ENCODE measurements at places on chromosomes 6 and 20.

DNA sequence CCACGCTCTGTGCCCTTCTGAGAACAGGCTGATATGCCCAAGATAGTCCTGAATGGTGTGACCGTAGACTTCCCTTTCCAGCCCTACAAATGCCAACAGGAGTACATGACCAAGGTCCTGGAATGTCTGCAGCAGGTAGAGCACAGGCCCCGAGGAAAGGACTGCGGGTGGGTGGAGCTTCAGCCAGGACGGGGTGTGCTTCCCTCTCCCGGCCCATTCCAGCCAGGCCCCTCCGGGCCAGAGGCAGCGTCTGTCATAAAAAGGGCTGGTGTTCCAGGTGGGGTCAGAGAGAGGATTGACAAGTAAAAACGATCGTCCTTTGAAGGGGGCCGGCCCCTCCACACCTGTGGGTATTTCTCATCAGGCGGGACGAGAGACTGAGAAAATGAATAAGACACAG is 1.3 kb downstream of the RTEL1 start:
- no peak for DNase-seq

DNA sequence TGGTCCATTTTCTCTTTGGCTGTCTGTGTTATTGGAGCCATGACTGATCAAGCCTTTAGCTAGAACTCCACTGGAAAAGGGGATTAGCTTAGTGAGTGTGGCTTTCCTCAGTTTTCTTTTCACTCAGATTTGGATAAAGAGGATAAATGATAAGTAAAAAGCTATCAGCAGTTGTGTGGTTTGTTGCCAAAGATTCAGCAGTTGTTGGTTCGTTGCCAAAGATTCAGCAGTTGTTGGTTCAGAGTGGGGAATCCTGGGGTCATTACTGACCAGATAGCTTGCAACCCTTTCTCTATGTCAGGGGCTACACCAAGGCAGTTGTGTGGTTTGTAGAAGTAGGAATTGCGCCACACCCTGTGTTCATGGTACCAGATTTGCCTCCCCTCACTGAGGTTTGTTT is 107.7 kb upstream of the SCP2D1 start:
- DNase-seq, result no peak

DNA sequence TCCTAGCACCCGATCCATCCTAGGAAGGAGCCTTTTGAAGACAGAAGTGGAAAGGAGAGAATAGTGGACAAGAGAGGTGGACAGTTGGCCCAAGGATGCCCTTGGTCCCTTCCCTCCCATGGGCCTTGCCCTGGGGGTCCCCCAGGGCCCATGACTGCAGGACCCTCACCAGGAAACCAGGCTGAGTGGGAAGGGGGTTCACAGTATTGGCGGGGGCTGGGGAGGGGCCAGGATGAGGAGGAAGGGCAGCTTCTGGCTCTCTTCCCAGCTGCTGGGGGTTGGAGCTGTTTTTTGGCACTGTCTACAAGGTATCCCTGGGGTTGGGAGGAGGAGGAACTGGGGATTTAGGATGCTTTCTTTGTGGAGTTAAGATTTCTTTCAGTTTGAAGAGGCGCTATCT is 4.0 kb upstream of the DSN1 start:
- DNase-seq, result no peak

- peak; percentile 21 for DNase-seq
These were observed 108.4 kb downstream of the RTN4IP1 start for GRCh38 chr6:106520711-106521401.

DNA sequence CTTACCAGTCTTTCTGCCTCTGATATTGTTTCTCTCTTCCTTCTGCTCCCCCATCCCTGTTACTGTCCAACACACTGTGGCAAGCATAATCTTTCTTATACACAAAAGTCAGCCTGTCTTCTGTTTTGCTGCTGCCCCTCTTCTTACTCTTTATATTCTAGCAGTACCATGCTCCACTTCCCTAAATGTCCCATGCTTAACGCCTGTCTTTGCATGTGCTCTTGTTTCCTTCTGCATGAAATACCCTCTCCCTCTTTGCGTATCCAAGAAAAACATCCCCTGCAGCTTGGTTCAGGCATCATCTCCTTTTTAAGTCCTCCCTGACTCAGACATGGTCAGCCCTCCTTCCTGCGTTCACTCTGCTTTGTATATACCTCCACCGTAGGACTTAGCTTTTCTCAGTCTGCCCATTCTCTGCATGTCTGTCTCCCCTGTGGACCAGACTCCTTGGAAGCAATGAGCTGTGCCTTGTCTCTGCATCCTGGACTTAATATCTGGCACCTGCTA is 103.9 kb downstream of the CTNNBL1 start:
- DNase-seq, result no peak

- no peak for DNase-seq
These were observed 533.8 kb upstream of the ID4 start for GRCh38 chr6:19303383-19303782.

GRCh38 chr6:119938752-119939151 is 589.2 kb upstream of the MAN1A1 start:
- no peak for DNase-seq

- DNase-seq, result no peak
These were observed 169.8 kb downstream of the MMS22L start for GRCh38 chr6:97113170-97113569.

GRCh38 chr20:62208795-62209755 is 11.0 kb downstream of the HRH3 start:
- no peak for DNase-seq

GRCh38 chr20:25046181-25046641 is 11.7 kb downstream of the ACSS1 start:
- no peak for DNase-seq

DNA sequence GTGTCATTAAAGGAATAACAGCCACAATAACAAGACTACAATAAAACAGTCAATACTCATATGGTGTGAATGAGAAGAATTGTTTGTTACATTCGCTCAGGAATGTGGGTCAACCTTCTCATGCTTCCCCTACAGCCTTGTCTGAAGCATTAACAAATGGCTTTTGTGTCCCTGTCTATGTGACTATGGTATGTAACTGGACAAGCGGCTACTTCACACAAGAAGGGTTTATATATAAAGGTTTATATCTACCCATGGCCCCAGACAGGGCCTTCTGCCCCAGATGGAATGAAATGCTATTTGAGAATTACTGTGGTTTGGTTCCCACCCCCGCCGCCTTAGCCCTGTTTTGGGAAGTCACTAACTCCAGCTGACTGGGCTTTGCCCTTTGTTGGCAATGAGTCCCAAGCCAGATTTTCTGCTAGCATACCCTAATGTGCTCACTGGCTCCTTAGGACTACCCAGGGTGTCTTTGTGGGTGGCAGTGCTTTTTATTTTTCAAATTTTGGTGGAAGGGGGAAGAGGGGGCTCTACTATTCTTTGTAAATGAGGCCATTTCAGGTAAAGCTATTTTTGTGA is 39.4 kb downstream of the TFAP2A start:
- no peak for DNase-seq

GRCh38 chr6:3336859-3337515 is 78.2 kb downstream of the PSMG4 start:
- no peak for DNase-seq

- DNase-seq, result no peak
These were observed 99.3 kb downstream of the RTN4IP1 start for GRCh38 chr6:106530026-106530425.

DNA sequence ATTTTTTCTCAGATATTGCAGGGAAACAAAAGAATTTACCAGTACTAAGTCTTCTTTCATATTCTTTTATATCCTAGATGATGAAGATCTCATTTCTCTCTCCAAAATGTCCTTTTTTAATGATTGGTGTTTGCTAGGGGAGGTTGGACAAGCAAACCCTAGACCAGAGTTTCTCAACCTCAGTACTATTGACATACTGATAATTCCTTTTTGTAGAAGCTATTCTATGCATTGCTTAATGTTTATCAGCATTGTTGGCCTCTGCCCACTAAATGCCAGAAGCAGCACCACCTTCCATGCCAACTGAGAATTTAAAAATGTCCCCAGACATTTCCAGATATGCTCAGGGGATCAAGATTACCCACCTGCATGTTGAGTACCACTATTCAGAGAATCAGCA is 14.4 kb upstream of the TFAP2B start:
- no peak for DNase-seq

DNA sequence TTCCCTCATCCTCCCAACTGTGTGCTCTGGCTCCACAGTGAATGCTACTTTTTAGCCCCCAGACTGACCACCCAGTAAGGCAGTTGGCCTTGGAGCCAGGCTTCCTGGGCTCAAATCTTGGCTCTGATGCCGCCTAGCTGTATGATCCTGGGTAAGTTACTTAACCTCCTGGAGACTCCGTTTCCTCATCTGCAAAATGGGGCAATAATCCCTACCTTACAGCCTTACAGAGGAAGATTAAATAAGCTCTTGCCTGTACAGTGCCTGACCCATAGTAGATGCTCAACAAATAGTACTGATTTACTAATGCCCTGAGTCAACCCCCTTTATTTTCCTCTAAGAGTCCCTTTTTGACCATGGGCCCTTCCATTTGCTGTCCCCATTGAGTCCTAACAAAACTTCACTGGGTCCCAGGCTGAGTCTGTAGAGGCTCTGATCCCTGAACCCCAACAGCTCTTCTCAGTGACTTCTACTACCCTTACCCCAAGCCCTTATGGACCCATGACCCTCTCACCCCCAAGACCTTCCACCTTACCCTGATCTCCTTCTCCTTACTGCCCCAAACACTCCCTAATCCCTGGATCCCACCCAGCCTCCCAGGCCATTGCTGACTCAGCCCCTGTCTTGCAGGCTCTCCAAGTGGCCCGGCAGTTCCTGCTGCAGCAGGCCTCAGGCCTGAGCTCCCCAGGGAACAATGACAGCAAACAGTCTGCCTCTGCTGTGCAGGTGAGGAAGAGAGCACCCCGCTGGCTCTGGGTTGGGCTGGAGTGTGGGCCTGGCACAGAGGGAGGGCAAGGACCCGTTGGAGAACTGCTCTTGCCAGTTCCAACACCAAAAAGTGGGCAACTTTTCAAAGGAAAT is 31.4 kb downstream of the FOXP4 start:
- no peak for DNase-seq

DNA sequence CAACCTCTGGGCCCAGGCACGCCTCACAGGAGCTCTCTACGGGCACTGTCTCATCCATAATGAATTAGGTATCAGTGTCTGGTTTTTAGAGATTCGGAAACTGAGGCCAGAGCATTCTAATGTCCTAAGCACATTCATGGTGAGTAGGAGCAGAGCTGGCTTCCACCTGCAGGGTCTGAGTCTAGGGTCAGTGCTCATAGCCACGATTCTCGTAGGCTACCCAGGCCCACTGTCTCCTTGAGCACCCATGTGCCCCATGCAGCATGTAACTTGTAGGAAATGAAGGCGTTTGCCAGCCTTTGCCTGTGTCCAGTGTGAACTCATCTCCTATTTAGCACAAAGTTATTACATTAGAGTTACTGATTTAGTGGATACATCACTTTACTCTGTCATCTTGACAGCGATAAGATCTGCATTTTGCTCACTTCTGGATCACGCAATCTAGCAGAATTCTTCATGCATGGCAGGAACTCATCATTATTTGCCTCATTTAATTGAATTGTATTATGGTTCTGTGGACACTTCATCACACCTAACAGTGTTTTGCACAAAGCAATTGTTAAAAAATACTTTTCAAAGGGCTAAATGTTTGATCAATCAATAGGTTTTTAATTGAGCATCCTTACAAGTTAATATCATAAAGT is 205.3 kb upstream of the SULF2 start:
- DNase-seq, result no peak

GRCh38 chr20:35039846-35040489 is 52.6 kb downstream of the TRPC4AP start:
- no peak for DNase-seq

- DNase-seq, result no peak
These were observed 1026.7 kb downstream of the KIF16B start for GRCh38 chr20:15546525-15547023.

GRCh38 chr6:39330057-39330456 is 7.6 kb upstream of the KCNK16 start:
- no peak for DNase-seq

- DNase-seq, result no peak
These were observed 400.3 kb downstream of the CD109 start for GRCh38 chr6:74096329-74096728.

- no peak for DNase-seq
These were observed 306.7 kb downstream of the RNF144B start for GRCh38 chr6:18693881-18694280.

DNA sequence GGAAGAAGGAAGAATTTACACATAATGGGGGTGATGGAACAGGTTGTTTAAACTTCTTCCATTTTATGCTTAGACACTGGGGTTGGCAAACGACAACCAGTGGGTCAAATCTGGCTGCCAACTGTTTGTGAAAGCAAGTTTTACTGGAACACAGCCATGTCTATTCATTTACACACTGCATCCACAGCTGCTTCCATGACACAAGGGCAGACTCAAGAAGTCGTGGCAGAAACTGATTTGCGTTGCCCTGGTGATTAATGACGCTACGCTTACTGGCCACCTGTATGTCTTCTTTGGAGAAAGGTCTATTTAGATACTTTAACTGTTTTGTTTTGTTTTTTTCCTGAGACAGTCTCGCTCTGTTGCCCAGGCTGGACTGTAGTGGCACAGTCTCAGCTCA is 19.0 kb downstream of the CTCFL start:
- DNase-seq, result no peak

GRCh38 chr6:167760979-167761793 is 65.5 kb upstream of the AFDN start:
- no peak for DNase-seq

GRCh38 chr6:34528996-34529664 is 27.0 kb downstream of the SPDEF start:
- DNase-seq, result no peak

GRCh38 chr6:116580198-116580597 is 8.9 kb downstream of the RWDD1 start:
- DNase-seq, result no peak

GRCh38 chr20:45156713-45157112 is 18.0 kb upstream of the PI3 start:
- no peak for DNase-seq

DNA sequence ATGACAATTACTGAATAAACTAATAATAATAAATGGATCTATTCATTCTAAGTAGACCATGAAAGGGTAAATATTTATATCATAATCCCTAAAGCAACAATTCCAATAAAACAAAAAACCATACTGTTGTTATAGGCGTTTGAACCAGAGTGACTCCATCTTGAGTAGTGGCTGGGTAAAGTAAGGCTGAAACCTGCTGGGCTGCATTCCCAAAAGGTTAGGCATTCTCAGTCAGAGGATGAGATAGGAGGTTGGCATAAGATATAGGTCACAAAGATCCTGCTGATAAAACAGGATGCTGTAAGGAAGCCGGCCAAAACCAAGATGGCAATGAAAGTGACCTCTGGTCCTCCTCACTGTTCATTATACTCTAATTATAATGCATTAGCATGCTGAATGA is 8.3 kb downstream of the OR2H1 start:
- no peak for DNase-seq

GRCh38 chr20:1644101-1644962 is 13.2 kb downstream of the SIRPG start:
- no peak for DNase-seq

- DNase-seq, result no peak
These were observed 4.4 kb upstream of the IBTK start for GRCh38 chr6:82251942-82252341.

GRCh38 chr6:85428486-85428885 is 21.4 kb upstream of the NT5E start:
- DNase-seq, result no peak

Measured in activated gamma-delta T cell (primary cell).